ENCODE measurements at places on chromosomes 11 and 22.
A peak's percentile ranks its signal among the peaks of the same experiment; 100 is the strongest.

- no peak for DNase-seq
Measured at GRCh38 chr11:129960216-129961214, 42.1 kb downstream of the PRDM10 start.

- no peak for DNase-seq
Measured at GRCh38 chr22:39851606-39852315, 41.8 kb downstream of the ENTHD1 start.

GRCh38 chr11:114262681-114263512, 33.3 kb upstream of the NNMT start:
- no peak for DNase-seq

GRCh38 chr22:35604621-35605368, 12.3 kb downstream of the MB start:
- DNase-seq: peak; percentile 44

- no peak for DNase-seq
Measured at GRCh38 chr22:48397531-48398180, 1430.0 kb downstream of the BRD1 start.

GRCh38 chr11:30789270-30789669, 203.1 kb upstream of the MPPED2 start:
- DNase-seq: no peak

- peak; percentile 39 for DNase-seq
Measured at GRCh38 chr11:35040221-35040942, 98.6 kb upstream of the CD44 start.

DNA sequence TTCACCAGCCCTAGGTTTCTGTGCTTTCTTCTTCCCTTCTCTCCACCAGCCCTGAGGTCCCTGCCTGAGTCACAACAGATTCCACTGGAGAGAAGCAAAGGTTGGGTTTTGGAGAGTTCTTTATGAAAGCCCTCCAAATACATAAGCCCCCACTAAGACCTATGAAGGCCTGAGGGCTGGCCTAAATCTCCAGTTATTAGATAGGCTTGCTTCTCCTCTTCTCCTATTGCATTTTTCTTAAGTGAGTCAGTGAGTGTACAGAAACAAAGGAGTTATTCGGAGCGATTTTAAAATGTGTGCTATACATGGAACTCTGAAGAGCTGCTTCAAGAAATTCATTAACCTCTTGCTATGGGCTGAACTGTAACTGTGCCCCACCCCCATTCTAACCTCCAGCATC, 1057.3 kb downstream of the OPCML start:
- no peak for DNase-seq

DNA sequence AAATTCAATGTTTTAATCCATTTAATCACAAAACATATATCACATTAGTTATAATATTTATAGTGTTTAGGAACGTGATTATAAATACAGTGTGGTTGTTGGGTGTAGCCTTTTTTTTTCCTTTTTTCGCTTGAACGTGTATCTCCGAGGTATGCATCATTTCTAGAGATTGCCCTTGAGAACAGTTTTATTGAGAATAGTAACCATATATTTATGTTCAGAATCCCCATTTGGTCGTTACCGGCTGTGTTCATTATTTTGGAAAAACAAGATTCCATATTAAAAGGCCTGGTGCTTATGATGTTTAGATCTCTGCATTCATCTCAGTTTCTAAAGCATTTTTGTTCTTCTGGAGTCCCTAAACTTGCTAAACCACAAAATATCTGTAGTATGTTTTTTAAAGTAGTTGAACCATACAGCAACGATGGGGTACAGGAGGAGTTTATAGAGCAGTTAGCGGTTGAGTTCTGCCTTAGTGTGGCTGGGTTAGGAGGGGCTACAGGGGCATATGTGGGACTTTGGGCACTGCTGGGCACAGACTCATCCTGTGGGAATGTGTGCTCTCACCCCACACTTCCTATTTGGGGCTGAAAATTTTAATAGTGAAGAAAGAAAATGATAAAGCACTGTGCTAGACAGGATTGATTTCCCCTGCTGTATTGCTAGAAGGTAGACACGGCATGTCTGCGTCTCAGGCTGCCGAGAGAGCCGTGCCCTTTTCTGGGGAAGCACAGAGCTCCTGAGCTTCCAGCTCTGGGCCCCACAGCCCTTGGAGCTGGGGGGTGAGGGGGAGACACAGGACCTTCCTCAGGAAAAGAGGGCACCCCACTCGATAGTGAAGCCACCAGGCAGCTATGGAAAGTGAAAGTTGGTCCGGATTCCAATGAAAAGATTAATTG, 81.5 kb upstream of the PPARA start:
- DNase-seq: no peak

DNA sequence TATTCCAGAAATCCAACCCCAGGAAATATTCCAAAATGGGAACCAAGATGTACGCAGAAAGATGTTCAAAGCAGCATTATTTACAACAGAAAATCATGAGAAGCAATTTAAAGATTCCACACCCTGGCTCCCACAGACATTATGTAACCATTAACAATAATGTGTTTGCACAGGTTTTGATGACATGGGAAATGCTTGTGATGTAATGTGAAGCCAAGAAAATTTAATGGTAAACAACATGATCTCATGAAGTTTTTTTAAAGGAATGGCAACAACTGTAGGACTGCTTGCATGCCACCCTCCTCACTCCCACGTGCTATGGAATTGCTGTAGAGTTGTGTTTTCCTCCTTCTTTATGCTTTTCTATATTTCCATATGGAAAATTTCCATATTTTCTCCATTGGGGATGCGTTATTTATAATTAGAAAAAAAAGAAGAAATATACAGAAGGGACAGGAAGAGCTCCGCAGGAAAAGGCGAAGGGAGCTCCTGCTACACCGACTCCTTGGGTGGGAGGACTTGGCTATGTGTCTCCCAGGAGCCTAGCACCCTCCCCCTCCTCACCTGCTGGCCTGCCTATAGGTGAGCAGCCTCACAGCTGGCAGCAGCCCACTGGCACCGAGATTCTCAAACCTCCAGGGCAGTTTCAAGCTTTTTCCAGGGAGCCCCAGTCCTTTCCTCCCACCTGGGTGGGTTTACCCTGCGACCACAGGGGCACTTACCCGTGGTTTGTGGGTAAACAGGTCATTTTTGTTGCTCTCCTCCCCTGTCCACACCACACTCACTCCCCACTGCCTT, 20.9 kb downstream of the LRFN4 start:
- no peak for DNase-seq

DNA sequence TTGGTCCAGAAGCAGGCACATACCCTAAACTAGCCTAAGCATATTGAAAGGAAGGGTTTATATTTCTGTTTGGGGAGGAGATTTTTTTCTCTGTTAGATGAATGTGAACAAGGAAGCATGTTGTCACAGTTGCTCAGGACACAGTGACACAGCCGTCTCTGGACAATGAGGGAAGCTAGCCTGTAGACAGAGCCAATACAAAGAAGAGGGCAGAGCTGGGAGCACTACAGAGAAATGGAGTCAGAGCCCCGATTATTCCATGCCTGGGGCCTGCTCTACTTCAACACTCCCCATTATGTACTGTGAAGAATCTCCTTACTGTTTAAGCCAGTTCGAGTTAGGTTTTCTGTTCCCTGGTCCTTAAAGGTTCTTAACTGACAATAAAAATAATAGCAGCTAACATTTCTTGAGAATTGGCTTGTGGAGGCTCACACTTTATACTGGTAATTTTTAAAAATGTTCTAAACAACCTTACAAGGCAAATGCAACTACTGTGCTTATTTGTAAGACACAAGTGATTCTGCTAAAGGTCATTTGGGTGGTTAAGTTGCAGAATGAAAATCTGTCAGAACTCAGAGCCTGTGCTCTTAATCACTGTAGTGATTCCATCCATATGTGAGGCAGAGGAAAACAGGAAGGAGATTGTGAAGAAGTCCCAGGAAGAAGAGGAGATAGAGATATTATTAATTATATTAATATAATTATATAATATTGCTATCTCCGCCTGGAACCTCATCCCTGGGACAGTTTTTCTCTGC, 58.8 kb upstream of the RRAS2 start:
- no peak for DNase-seq

DNA sequence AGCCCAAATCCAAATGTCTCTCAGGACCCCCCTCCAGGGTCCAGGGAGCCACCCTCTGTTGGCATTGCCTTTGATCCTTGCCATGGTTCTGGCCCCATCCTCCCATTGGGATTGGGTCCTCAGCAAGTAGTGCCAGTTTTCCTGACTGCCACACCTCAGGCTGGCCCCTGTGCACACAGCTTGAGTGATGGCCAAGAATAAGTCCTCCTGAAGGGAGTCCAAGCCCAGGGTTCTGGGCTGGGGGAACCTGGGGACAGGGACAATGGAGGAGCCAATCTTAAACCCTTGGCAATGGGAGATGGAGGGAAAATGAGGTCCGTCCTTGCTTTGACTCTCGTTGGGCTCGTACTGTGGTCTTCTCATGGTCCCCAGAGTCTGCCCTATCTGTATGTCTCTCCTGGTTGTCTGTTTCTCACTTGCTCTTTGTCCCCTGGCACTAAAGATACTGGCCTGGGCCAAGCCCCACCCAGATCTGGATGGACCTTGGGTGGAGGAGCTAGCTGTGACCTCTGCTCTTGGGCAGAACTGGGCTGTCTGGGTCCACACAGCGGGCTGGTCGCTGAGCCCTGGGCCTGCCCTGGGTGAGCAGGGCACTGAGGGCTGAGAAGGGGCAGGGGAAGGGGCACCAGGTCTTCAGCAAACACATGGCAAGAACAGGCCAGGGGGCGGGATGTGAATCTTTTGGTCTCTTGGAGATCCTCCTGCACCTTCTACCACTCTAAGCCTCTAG, 2.9 kb downstream of the SOX10 start:
- DNase-seq: no peak
